ENCODE measurements at places on chromosomes 11 and 22.

- DNase-seq = peak; percentile 8
Measured at GRCh38 chr11:27158456-27159334, 118.1 kb downstream of the BBOX1 start.

- no peak for DNase-seq
Measured at GRCh38 chr22:36846949-36847348, 13.9 kb upstream of the NCF4 start.

- DNase-seq = no peak
Measured at GRCh38 chr11:34013898-34014571, 37.5 kb upstream of the CAPRIN1 start.

DNA sequence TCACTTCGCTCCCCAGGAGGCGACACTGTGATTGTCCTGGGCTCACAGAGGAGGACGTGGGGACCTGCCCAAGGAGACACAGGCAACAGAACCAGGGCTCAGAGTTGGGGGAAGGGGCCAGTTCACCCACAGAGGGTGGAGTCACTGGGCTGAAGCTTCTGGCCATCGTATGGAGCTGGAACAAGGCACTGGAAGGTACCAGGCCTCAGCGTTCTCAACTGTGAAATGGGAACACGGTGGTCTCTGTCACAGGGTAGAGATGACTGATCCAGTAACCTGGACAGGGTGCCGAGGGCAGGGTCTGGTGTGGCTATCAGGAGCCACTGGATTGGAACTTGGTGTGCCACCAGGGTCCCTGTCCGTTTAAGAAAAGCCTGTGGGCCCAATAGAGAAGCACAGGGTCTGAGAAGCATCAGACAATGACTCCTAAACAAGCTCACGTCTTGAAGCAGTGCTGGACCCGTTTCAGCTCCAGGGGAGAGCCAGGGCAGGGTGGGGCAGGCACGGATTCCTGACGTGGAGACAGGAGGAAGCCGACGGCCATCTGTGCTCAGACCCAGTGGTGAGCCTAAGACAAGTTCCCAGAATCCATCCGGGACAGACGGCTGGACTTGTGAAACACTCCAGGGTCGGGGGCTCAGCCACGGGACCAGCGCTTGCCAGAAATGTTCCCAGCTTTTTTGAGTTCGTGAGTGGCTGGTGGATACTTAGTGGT, 25.0 kb upstream of the KCNQ1OT1 start:
- no peak for DNase-seq

DNA sequence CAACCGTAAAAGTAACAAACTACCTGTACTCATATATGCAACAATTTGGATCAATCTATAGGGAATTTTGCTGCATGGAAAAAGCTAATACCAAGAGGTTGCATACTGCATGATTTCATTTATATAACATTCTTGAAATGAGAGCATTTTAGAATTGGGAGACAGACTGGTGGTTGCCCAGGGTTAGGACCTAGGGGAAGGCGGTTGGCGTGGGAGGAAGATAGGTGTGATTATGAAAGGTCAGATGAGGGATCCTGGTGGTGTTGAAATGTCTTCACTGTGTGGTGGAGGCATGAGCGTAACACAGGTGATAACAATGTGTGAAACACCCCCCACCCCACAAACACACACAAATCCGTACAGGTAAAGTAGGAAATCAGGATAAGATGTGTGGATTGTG, 176.6 kb upstream of the ZBED5 start:
- DNase-seq = no peak

GRCh38 chr11:115499241-115499799, 4.9 kb downstream of the CADM1 start:
- DNase-seq = no peak

GRCh38 chr11:8746331-8746974, 63.9 kb downstream of the RPL27A start:
- no peak for DNase-seq

- no peak for DNase-seq
Measured at GRCh38 chr11:66068923-66069714, 953 bp upstream of the PACS1 start.

- no peak for DNase-seq
Measured at GRCh38 chr11:119006656-119007055, 8.7 kb downstream of the CENATAC start.

DNA sequence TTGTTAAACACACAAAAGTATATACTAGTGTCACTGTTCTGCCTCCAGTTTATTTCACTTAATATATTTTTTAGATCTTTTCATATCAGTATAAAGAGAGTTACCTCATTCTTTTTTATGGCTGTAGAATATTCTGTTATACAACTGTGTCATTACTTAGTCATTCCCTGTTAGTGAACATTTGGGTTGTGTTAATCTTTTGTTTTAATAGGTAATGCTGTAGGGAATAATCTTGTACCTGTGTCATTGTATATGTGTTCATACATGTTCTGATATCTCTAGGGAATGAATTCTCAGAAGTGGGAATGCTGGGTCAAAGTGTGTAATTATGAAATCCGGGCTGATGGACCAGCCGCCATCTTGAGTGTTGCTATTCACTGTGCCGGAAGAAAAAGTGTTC, 71.4 kb downstream of the SWAP70 start:
- no peak for DNase-seq

DNA sequence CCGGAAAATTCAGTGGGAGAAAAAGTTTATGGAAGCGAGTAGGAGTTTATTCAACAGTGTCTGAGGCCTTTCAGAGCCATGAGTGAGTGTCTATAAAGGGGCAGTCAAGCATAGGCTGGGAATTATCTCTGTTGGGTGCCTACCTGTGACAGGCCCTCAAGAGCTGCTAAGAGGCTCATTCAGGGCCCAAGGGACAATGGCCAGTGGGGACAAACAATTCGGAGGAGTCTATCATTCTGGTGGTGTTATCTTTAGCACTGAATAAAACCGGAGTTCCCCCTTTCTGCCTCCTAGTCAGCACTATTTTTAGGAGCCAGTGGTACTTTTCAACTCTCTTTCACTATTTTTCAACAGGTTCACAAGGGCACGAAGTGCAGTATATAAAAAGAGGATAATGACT, 89.5 kb upstream of the HTATIP2 start:
- no peak for DNase-seq

DNA sequence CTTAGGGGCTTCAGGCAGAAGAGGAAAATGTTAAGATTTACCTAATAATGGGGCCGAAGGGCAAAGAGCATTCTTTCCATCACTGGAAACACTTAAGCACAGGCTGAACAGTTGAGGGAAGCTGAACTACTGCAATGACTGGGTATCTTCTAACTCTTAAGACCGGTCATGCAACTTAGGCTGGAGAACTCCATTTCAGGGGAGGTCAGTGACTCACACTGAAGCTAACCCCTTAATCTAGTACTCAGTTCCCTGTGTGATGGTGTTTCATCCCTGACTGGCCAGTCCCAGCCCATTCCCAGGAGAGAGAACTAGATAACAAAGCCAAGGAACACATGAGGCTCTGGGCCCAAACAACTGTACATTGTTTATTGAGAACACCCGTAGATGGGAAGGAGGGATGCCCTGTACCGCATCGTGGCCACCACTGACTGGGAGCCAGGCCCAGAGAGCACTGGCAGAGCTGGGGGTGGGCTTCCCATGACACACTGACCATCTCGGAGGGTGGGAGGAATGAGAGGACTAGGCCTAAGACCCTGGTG, 10.5 kb downstream of the RPL27A start:
- no peak for DNase-seq

DNA sequence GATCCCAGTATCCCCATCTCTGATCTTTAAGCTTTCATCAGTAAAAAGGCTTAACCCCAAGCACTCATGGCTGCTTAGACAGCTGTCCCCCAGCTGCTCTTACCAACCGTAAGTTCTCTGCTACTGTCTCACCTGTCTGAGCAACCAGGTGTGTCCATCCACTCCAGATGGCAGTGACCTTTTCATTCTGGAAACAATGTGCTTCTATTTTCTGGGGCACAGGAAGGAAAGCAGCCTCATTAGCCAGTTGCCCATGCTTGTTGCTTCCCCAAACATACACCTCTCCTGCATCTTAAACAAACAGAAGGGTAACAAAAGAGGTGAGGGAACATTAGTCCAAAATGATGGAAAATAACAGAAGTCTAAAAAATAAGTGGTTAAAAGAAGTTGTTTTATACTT, 24.4 kb downstream of the SERGEF start:
- DNase-seq = no peak

DNA sequence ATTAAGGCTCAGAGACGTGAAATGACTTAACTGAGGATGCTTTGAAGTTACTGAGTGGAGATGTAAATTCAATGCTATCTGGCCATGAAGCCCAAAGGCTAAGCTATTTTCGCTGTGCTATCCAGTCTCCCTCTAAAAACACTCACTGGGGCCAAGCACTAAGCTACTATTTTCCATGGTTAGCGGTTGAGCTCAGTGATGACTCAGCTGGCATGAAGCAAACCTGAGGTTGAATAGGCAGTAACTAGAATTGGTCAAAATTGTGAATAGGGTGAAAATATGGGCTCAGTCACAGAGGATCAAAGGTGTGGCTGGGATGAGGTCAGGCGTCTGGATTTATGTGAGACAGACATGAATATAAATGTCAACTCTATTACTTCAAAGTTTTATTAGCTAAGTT, 564.2 kb upstream of the KIRREL3 start:
- DNase-seq = no peak

- peak; percentile 22 for DNase-seq
Measured at GRCh38 chr22:18156878-18157713, 7.1 kb downstream of the USP18 start.

DNA sequence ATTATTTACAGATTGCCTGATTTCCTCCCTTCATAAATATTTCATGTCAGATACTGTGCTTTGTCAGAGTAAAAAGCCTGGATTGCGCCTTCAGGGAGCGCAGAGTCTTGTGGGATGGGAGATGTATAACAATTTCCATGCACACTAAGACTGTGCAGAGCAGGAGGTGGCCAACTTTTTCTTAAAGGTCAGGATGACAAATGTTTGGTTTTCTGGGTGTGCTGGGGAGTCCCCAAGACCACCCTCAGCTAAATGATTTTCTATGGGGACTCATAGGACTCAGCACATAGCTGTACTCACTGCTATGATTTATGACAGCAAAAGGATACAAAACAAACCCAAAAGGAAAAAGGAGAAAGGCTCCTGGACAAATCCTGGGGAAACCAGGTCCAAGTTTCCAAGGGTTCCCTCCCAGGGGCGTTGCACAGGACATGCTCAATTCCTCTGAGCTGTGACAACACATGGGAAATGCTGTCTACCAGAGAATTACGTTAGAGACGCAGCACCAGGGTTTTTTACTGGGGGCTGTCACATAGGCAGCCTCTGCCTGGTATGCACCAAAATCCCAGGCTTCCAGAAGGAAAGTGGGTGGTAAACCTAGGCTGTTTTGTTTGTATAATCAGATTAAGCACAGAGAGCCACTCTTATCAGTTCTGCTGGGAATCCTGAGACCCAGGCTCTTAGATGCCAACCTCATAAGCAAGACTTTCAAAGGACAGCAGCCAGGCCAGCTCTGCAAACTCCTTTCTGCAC, 59.1 kb downstream of the CSNK2A3 start:
- DNase-seq = no peak

DNA sequence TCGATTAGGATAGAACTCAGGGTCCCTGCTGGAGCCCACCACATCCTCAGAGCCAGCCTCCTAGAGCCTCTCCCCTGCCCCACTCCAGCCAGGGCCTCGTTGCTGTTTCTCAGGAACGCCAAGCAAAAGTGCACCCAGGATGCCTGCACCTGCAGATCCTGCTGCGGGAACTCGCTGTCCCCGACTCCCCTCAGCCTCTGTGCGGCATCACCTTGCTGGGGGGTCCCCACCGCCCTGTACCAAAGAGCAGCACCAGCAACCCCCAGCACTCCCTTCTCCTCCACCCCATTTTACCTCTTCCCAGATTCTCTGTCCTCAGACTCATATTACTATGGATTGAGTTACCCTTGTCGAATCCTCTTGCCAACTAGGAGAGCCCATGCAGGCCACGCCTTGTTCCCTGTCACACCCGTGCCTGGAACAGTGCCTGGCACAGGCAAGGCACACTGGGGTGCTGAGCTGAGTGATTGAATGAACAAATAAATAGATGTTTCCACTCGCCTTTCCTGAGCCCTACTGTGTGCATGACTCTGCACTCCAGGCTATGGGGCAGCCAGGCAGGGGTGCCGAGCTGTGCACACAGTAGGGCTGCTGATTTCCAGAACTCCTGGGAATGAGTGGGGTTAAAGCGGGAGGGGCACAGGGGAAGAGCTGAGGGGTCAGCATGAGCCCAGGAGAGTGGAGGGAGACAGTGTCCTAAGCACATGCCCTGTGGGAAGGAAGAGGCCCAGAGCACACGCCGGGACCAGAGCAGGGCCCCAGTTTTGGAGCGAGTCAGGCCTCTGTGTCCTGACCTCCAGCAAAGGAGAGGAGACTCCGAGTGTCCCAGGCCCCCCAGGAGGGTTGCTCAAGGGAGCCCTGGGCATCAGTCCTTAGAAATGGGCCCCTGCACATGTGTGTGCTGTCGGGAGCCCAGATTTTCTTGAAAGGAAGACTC, 44.3 kb downstream of the LINC01488 start:
- no peak for DNase-seq

DNA sequence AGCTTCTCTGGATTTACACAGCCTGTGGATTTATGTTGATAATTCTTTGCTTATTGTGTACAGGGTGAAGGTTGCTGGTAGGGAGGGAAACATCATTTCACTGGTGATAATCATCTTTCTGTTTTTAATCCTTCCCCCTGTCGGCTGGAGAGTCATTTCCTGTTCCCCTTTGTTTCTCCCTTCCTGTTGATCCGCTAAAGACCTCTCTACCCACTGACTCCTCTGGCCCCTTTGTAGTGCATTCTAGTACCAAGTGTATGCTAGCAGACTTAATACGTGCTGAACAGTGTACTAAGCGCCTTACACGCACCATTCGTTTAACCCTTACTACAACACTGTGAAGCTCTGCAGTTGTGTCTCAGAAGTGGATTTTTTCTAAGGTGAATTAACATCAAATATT, 19.0 kb upstream of the OR9Q1 start:
- DNase-seq = no peak

DNA sequence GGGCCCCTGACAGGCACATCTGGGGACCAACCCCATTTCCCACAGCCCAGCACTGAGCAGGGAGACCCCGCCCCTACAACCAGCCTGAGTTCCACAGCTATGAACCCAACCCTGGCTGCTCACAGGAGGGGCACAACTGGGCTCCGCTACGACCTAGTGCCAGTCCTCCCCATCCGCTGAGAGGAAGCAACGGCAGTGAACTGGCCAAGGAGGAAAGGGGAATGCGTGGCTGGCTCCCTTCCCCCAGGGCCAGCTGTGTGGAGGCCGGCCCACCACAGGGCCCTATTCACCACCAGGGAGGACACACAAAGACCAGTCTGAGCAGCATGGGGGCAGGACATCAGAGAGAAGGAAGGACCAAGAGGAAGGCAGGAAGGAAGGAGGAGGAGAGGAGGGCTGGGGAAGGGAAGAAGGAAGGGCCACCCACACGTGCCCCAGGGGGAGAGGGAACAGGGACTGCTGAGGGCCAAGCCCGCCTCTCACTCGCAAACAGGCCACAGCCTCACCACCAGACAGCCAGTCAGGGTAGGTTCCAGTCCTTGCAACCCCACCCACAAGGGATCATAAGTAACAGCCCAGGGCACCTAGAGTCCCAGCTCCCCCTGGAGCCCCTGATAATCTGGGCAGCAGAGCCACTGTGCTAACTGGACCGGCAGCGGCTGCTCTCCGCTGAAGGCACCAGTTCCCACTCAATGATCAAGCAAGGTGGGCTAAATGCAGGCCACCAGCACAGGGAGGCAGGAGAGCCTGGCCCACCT, 8.5 kb upstream of the GAL3ST1 start:
- peak; percentile 57 for DNase-seq

All from hypothalamus (tissue), 51 donors.